A172 (cell line): ENCODE measurements at places on chromosomes 13 and 19.
A peak's percentile ranks its signal among the peaks of the same experiment; 100 is the strongest.

DNA sequence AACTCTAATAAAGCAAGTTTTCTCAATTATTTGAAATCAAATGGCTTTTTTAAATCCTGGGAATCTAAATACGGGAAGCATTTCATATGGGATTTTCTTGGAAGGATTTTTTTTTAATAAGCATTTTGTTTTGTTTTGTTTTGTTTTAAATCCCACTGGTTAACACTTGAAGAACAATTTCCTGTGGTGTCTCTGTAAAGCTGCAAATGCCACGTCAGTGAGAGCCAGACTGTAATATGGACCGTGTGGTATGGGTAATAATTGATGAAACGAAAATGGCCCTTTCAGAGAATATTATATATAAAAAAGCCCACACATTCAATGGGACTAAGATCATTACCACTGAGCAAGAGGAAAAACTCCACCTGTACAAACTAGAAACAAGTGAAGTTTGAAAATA lies 33.9 kb upstream of the MIR17HG start:
- DNase-seq, result no peak

GRCh38 chr13:110216006-110216397 lies 91.0 kb downstream of the COL4A1 start:
- DNase-seq, result no peak

- DNase-seq, result no peak
Measured at GRCh38 chr19:38453596-38453995, 20.1 kb downstream of the RYR1 start.

- no peak for DNase-seq
Measured at GRCh38 chr13:98232456-98232855, 55.4 kb upstream of the RNF113B start.

DNA sequence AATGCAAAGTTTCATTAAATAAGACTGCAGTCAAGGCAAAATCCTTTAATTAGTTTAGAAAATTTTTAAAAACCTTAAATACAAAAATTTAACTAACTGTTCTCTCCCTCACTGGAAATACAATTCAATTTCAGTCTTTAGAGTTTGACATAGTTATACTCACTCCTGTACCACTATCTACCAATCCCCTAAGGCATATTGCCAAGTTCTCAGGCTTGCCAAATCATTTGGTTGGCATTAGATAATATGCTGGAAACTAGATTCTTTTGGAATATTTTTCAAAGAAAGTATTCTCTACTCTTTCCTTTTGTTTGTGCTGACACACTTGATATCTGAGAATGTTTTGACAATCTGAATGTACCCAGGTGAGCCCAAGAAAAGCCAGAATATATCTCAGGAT lies 77.2 kb downstream of the TSC22D1 start:
- no peak for DNase-seq

- DNase-seq, result no peak
Measured at GRCh38 chr19:4260613-4261191, 13.8 kb downstream of the YJU2 start.

- no peak for DNase-seq
Measured at GRCh38 chr19:12949363-12950283, 4.0 kb downstream of the RAD23A start.

GRCh38 chr19:34096020-34096915 lies 76.0 kb upstream of the LSM14A start:
- DNase-seq, result peak; percentile 72

GRCh38 chr19:38650172-38650775 lies 2.8 kb downstream of the ACTN4 start:
- DNase-seq, result no peak

GRCh38 chr19:45098521-45099466 lies 5.8 kb downstream of the PPP1R37 start:
- peak; percentile 7 for DNase-seq
